ENCODE measurements at places on chromosomes 5 and 9.
A peak's percentile ranks its signal among the peaks of the same experiment; 100 is the strongest.

GRCh38 chr5:147391781-147392180 is 118.1 kb downstream of the DPYSL3 start:
- peak; percentile 64 for DNase-seq

GRCh38 chr5:107576155-107576554 is 94.6 kb downstream of the EFNA5 start:
- no peak for DNase-seq

DNA sequence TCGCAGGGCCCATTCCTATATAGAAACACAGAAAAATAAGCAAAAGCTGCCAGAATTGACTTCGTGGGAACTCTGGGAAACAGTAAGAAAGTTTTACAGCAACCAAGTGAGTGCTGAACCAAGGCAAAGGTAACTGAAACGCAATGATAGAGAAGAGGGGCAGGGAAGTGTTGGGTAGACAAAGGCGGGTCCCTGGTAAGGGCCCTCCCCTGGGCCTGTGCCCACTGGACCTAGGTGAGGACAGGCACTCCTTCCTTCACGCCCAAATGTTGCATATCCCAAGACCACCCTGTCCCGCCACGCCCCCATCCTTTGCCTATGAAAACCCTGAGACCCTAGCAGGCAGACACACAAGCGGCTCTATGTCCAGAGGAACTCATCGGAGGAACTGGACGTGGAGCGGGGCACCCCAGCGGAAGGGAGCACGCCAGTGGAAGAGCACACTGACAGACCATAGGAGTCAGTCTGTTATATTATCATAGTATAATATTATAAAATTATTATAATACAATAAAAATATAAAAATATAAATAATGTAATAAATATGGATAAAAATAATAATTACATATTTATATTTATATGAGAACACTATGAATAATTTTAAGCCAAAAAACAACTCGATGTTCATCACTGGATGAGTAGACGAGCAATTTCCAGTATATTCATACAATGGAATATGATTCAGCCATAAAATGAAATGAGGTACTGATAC is 27.9 kb downstream of the CDKN2A start:
- no peak for DNase-seq

GRCh38 chr5:95861864-95862561 is 39.5 kb upstream of the GLRX start:
- no peak for DNase-seq

- no peak for DNase-seq
Observed at GRCh38 chr5:139689631-139690063, 41.5 kb downstream of the CXXC5 start.

DNA sequence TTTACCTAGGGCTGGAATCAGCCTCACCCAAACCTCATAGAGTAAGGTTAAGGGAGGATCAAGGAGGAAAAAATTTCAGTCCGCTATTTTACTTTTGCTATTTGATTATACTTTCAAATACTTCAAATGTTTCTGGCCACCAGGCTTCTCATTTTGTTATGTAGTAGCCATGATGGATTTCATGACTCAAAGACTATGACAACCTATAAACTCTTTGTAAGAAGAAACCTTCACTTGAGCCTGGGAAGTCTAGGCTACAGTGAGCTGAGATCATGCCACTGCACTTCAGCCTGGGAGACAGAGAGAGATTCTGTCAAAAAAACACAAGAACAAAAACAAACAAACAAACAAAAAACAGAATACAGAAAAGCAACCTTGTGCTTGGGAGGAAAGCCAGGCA is 293.6 kb upstream of the TNC start:
- DNase-seq, result no peak

- DNase-seq, result no peak
Observed at GRCh38 chr9:16726029-16726428, 144.4 kb downstream of the BNC2 start.

DNA sequence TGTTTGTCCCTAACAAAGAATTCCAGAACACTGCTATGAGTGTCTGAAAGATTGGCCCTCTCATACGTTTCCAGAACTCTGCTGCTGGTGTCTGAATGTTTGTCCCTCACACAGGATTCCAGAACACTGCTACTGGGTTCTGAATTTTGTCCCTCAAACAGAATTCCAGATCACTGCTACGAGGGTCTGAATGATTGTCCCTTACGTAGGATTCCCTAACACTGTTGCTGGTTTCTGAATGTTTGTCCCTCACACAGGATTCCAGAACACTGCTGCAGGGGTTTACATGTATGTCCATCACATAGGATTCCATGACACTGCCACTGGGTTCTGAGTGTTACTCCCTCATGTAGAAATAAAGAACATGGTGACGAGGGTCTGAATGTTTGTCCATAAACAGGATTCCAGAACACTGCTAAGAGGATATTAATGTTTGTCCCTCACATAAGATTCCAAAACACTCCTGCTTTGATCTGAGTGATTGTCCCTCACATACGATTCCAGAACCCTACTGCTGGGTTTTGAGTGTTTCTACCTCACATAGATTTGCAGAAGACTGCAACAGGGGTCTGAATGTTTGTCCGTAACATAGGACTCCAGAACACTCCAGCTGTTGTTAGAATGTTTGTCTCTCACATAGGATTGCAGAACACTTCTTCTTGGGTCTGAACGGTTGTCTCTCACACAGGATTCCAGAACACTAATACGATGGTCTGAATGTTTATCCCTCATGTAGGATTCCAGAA is 214.4 kb downstream of the FOXD4L6 start:
- DNase-seq, result no peak

GRCh38 chr5:129905473-129906176 is 1.4 kb downstream of the CHSY3 start:
- no peak for DNase-seq

GRCh38 chr5:130155345-130156011 is 251.2 kb downstream of the CHSY3 start:
- no peak for DNase-seq

GRCh38 chr5:11268891-11269290 is 507.9 kb upstream of the DAP start:
- DNase-seq, result no peak

DNA sequence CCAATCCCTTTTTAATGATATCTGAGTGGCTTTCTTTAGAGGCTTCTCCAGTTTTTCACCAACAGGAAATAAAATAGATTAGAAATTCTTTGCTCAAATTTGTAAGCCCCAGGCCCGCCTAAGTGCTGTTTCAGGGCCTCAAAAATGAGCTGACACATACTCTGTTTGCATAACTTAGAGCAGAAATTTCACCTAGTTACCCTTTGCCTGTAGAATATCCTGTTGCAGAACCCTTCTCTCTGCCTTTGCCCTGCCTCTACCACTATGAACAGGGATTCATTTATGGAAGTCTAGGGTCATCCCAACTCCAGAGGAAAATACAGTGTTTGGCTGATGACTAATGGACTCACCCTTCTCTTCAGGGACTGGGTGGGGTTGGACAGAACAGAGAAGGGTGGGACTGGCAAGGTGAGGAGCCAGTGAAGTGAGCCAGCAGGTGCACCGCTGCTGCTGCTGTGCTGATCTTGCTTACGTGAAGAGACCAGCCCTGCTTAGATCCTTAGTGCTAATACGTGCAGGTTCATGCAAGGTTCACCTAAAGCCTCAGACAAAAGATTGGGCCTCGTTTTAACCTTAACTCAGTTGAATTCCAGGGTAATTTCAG is 22.8 kb downstream of the OSTF1 start:
- DNase-seq, result no peak

DNA sequence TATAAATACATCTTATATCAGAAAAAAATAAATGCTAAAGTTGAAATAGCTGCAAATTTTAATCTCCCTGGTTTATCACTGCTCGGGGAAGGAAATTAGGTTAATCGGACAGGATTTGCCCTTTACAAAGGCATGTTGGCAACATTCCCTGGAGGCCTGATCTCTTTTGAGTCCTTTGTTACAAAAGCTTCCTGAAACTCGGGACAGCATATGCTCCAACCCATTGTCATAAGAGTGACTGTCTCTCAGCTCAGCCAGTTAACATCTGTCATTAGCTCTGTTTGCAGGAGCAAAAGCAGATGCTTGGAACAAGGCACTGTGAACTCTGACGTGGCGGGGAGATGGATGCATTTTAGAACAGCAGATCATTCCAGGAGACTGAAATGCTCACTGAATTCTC is 80.6 kb downstream of the MYO10 start:
- no peak for DNase-seq

GRCh38 chr9:108780942-108781734 is 74.6 kb downstream of the ACTL7B start:
- no peak for DNase-seq

GRCh38 chr9:95383185-95383676 is 65.7 kb upstream of the FANCC start:
- no peak for DNase-seq

DNA sequence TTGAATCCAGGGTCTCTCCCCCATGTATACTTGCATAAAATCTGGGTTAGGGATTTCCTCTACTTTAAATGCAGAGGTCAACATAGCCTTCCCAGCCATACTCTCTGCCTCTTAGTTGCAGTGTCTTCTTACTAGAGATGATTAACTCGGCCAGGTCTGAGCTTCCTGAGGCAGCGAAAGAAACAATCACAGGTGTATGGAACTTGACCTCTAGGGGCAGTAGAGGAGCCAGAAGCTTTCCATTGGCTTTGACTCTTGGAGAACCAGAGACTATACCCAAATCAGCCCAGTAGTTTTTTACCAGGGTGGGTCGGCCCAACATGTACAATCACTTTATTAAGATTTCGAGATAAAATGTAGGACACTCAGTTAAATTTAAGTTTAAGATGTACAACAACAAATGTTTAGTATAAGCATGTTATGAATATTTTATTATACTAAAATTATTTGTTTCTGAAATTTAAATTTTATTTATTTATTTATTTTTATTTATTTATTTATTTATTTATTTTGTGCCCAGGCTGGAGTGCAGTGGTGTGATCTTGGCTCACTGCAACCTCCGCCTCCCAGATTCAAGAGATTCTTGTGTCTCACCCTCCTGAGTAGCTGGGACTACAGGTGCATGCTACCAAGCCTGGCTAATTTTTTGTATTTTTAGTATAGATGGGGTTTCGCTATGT is 48.0 kb upstream of the DMRT3 start:
- no peak for DNase-seq

GRCh38 chr9:33453286-33453860 is 6.0 kb upstream of the AQP3 start:
- no peak for DNase-seq

GRCh38 chr9:37574241-37574721 is 1.9 kb downstream of the FBXO10 start:
- no peak for DNase-seq

DNA sequence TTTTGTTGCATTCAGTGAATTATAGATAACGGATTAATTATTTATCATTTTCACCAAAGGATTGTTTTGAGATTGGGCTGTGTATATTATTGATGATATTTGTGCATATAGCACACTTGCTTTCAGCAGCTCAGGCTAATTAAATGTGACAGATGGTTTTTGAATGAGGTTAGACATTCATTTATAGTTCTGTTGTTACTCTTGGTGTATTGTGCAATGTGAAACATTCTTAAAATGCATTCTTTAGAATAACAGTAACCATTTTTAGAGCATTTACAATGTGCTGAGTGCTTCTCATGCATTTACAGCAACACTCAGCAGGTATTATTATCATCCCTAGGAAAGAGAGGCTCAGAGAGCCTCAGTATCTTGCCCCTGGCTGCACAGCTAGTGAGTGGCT is 23.8 kb downstream of the NANS start:
- no peak for DNase-seq

GRCh38 chr5:147176422-147176821 is 58.4 kb upstream of the STK32A start:
- no peak for DNase-seq

GRCh38 chr9:114626415-114627020 is 15.4 kb downstream of the TMEM268 start:
- DNase-seq, result no peak

GRCh38 chr5:169354263-169354662 is 53.3 kb upstream of the SLIT3 start:
- no peak for DNase-seq

- DNase-seq, result no peak
Observed at GRCh38 chr5:171850324-171850947, 64.8 kb downstream of the SMIM23 start.

DNA sequence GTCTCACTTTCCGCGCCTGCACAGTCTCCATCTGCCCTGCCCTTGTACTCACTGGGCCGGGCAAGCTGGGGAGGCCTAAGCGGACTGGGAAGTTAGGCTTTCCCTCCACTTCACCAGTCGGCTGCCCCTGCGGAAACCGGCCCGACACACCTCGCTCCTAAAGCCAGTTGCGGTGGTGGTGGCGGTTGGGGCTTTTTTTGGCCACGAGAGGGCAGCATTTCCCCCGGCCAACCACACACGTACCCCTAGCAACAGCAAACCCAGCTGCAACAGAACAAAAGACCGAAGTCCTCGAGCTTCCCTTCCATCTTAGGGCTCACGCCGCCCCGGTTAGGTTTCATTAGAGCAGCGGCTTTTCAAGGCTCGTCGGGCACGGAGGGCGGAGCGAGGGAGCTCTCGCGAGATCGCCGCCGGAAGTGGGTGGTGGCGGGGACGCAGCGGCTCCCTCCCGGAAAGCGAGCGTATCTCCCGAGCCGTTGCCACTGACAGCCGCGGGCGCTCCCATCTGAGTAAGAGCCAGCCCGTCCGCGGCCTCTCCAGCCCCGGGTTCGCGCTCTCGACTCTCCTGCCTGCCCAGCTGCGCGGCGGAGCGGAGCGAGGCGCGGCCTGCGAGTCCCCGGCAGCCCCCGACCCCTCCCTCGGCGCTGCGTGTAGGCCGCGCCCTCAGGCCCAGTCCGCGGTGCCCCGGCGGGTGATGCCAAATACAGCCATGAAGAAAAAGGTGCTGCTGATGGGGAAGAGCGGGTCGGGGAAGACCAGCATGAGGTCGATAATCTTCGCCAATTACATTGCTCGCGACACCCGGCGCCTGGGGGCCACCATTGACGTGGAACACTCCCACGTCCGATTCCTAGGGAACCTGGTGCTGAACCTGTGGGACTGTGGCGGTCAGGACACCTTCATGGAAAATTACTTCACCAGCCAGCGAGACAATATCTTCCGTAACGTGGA is at the start of gene RRAGA:
RRAGA (plus strand) TSS at position 462 of the 951 bp plus-strand sequence; CDS start at position 695, 233 bp downstream.
- DNase-seq, result peak; percentile 80

DNA sequence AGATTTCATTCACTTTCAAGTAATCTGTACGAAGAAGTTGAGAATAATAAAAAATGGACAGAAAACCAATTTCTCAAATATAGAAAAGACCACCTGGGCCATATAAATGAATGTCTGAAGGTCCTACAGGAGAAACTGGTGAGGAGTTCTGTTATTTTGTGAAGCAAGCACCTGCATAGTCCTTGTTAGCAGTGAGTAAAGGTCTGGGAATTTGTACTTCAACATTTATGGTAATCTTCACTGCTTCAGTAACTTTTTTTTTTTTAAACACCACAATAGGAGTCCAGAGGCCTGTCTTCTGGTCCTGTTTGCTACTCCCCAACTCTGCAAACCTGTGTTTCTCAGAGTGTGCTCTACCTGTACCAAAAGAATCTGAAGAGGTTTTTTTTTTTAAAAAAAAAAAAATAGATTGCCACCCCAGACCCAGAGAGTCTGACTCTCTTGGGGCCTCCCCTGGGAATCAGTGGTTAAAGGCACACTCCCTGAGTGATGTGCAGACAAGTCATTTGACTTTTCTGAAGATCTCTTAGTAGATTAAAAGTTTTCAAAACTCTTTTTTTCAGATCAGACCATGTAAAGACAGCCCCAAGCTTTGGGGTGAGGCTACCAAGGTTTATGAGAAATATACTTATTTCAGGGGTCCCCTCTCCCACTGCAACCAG is 55.5 kb downstream of the FAM81B start:
- DNase-seq, result no peak

- DNase-seq, result no peak
Observed at GRCh38 chr9:99549441-99549840, 272.2 kb upstream of the NR4A3 start.

- no peak for DNase-seq
Observed at GRCh38 chr5:76384705-76385104, 18.4 kb upstream of the IQGAP2 start.
